ENCODE measurements at places on chromosomes 6 and 20. TPM values are rescaled to one million over a fixed set of nuclear protein-coding genes. Genes with fewer than 3 reads are reported as not detected.
A peak's percentile ranks its signal among the peaks of the same experiment; 100 is the strongest.

DNA sequence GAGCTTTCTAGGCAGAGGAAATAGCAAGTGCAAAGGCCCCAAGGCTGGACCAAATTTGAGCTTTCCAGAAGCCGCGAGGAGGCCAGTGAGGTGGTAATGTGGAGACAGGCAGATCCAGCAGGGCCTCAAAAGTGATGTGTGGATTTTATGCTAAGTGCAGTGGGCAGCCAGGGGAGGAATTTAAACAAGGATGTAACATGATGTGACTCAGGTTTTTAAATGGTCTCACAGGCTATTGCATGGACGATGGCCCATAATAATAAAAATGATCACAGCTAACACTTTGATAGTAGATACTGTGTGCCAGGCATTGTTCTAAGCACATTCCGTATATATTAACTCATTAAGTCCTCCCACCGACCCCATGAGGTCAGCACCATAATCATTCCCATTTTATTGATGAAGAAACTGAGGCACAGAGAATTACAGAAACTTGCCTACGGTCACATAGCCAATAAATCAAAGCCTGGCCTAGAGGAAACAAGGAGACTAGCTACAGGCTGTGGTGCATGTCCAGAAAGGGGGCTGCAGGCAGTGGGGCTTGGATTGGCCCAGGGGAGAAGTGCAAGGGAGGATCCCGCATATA lies 18.0 kb upstream of the PREX1 start:
- DNase-seq: no peak

RFX6 gene
- total RNA-seq: 6.8 TPM

HAO1 gene
- 0.72 TPM for total RNA-seq

DNA sequence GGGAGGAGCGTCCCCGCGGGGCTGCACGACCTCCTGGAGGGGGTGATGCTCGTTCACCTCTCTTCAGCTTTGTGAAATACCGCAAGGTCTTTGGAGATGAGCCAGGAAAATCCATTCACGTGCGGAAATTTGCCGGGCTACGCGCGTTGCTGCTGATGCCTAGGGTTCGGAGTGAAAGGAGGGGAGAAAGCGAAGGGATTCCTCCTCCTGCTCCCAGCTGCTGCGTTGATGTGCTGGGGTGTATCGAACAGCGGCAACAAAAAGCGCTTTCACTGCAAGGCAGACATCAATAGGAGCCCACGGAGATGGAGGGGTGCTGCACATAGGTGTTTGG lies 391 bp upstream of the B3GAT2 start:
- DNase-seq: no peak

DNA sequence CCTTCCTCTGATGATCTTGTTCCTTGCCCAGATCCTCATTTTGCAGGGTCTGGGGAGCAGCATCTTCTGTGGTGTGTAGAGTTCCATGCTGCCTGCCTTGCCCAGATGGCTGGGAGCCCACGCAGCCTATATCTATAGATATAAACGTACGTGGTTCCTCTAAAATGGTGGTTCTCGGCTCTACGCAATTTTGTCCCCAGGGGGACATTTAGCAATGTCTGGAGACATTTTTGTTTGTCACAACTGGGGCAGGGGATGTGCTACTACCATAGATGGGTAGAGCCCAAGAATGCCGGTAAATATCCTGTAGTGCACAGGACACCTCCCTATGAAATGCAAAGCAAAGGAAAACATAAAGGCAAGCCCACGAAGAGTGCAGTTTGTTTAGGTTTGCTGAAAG lies 98.4 kb upstream of the SPACA1 start:
- DNase-seq: no peak

DNA sequence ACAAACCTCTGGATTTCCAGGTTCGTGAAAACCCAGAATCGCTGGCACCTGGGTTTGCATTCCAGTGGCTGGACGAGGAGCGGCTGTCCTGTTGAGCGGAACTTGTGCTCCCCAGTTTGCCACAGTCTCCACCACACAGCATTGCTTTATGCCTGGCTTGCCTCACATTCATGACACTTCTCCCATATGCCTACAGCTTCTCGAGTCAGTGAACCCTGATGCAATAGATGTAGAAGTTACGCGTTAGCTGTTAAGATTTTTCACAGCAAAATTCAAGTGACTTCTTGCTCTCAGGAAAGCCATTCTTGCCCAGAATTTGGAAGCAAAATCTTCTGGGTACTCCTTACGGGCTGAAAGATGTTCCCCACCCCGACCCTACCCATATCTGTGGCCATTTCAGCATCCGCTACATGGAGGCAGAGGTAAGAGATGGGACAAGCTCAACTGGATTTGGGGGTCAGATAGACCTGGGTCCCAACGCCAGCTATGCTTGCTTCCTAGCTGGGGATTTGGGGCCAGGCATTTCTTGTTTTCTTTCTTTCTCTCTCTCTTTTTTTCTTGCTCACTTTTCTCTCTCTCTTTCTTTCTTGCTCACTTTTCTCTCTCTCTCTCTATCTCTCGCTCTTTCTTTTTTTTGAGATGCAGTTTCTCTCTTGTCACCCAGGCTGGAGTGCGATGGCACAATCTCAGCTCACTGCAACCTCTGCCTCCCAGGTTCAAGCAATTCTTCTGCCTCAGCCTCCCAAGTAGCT lies 12.4 kb upstream of the GDAP1L1 start:
- DNase-seq: no peak

DNA sequence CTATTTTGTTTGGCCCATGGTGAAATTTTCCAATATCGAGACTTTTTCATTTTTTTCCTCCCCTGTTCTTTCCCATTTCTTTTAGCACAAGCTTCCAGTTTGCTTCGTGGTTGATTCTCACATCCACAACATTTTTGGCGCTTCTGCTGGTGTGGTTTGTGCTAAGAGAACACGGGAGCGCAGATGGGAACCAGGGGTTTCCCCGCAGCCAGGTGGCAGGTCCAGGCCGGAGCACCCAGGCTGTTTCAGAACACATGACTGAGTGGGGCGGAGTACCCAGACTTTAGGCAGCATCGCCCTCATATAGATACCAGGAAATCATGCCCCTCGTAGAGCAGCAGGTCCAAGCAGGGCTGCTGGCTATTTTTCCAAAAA lies 58.0 kb downstream of the SYTL3 start:
- DNase-seq: peak; percentile 57

ACTL10 gene
- 0.17 TPM for total RNA-seq

CLPSL1 gene
- not detected for total RNA-seq

GRCh38 chr20:4689220-4689619 lies 32.5 kb upstream of the PRND start:
- no peak for DNase-seq

- no peak for DNase-seq
Measured at GRCh38 chr6:12414096-12414675, 124.0 kb downstream of the EDN1 start.

GRCh38 chr6:159594106-159594749 lies 98.8 kb downstream of the SOD2 start:
- DNase-seq: no peak

RBCK1 gene
- 56.8 TPM for total RNA-seq

DNA sequence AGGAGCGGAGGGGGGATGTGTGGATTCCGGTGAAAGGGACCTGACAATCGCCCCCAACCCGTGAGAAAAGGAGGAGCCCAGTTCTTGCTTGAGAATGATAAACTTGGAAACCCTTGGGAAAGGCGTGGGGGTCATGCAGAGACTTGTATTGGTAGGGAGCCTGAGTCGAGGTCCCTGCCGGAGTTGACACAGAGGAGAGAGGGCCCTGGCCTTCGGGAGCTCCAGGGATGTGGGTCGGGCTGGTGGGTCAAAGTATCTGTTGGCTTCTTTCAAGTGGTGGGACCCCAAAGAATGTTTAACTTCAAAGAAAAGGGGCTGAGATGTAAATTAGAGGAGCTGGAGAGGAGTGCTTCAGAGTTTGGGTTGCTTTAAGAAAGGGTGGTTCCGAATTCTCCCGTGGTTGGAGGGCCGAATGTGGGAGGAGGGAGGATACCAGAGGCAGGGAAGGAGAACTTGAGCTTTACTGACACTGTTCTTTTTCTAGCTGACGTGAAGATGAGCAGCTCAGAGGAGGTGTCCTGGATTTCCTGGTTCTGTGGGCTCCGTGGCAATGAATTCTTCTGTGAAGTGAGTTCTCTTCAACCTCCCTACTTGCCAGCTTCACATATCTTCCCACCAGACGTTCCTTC lies 571 bp downstream of the CSNK2B start:
- no peak for DNase-seq
